ENCODE measurements at places on chromosomes 13 and 19.

GRCh38 chr19:2235381-2236063, 607 bp downstream of the PLEKHJ1 start:
- DNase-seq, result no peak

DNA sequence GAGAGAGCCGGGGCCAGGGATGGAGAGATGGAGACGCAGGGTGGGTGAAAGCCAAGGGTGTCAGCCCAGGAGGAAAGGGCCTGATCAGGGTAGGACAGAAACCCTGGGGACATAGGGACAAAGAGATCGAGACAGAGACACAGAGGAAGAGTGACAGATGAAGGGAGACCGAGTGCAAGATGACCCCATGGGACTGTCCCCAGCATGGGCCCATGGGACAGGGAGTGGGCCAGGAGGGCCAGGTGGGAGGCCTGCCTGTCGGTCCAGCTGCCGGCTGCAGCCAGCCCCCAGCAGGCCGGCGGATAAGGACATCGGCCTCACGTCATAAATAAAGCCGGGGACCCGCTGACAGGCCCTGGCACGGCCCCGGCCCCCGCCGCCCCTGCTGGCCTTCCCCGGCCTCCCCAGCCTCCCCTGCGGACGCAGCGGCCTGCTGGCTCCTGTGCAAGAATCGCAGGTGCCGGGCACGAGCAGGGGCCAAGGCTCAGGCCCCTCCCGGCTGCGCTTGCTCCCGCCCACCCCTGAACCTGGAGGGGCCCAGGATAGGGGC, 6.3 kb downstream of the REX1BD start:
- DNase-seq, result no peak

DNA sequence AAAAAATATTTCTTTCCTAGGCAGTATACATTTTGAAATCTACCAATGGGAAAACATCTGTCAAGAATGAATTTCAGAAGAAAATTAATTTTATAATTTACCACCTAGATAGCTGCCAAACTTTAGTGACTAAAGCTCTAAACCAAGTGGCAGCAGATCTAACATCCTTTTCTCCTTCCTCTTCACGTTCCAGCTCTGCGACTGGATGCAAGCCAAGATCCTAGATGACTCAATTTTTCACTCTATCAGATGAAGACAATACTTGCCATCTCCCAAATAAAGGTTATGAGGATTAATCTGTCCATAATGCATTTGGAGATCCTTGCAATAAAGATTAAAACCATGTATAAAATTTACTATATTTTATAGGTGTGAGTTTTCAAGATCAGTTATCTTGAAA, 66.7 kb upstream of the MIR17HG start:
- DNase-seq, result no peak

DNA sequence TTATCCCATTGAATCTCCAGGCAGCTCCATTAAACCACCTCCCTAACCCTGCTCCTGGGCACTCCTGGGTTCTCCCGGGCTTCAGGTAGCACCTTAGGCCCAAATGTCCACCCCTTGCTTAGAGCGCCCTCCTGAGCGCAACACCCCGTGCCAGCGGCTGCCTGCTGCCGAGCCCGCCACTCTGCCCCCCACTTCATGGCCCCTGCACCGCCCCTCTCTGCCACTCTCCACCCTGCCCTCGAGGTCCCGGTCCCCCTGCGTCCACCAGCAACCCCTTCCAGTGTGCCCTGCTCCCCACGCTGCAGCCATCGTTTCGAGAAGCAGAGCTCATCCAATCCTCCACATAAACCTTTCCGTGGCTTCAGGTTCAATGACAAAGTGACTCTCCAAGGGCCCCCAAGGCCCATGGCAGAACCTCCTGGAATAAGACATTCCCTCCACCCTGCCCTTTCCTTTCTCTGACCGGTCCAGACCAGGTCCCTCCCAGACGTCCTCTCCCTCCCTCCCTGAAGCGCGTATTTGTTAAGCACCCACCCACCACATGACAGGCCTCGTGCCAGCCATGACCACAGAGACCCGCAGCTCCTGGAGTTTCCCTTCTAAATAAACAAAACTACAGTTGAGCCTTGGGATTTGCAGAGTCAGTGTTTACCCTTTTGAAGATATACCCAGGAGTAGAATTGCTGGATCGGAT, 66.6 kb downstream of the ARHGEF18 start:
- DNase-seq, result peak; percentile 87

GRCh38 chr13:53694814-53695532, 666.4 kb downstream of the OLFM4 start:
- DNase-seq, result no peak

DNA sequence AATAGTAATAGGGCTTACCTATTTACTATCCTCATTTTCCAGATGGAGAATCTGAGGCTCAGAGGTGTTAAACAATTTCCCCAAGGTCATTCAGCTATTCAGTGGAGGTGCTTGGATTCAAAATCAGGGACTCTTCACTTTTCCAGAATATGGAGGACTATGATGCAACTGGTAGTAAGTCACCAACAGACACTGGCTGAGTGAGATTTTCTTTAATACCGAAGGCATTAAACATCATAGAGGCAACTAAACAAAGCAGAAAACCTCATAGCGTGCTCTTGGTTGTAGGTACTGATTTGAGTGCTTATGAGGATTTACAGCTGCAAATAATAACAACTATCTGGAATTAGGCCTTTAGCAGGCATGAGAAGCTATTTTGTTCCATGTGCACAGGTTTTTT, 134.4 kb downstream of the DLEU7 start:
- peak; percentile 33 for DNase-seq

GRCh38 chr19:4075373-4075772, 8.7 kb upstream of the ZBTB7A start:
- no peak for DNase-seq

DNA sequence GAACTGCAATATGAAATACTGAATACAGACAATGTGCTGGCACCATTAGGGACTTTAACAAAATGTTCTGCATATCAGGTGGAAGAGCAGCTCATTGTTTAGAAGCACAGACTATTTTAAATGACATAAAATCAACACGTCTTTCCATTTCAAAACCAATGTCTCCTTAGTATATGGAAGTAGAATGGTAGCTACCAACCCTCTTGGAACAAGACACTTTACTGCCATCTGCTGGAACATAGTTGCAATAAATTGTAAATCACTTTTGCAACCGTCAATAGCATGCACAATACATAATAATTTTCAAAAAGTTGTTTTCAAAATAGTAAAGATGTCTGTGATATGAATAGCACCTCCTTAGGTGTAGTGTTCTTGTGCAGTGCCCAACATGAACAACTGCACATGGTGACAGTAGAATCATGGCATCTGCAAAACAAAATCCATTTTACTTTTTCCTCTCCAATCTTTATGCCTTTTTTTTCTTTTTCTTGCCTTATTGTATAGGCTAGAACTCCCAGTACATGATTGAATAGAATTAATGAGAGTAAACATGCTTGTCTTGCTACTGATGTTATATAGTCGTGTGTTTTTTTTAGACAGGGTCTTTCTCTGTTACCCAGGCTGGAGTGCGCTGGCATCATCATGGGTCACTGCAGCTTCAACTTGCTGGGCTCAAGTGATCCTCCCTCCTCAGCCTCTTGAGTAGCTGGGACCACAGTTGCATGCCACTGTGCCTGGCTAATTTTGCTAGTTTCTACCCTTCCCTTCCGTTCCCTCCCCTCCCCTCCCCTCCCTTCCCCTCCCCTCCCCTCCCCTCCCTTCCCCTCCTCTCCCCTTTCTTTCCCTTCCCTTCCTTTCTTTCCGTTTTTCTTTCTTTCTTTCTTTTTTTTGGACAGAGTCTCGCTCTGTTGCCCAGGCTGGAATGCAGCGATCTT, 7.8 kb upstream of the LYPD5 start:
- DNase-seq, result peak; percentile 67

Measured in amniotic epithelial cell (primary cell).